ENCODE measurements at places on chromosomes 7 and 10. TPM values are rescaled to one million over a fixed set of nuclear protein-coding genes. Genes with fewer than 3 reads are reported as not detected.

DNA sequence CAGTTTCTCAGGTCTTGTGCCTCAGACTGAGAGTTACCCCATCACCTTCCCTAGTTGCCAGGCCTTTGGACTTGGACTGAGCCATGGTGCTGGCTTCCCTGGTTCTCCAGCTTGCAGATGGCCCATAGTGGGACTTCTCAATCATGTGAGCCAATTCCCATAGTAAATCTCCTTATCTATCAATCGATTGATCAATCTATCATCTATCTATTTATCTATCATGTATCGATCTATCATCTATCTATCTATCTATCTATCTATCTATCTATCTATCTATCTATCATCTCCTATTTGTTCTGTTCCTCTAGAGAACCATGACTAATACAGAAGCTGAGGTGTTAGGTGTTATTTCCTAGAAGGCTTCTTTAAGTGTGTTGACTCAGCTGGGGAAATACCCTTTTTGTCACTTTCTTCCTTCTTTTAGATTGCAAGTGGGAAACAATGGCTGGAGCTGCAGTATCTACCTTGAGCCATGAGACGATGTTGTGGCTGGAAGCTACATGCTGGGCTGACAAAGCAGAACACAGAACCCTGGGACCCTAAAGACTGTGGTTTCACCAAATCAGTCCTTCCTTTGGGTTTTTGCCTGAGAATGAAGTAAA is 234.7 kb upstream of the GLI3 start:
- no peak for DNase-seq

The LRRD1 gene
- total RNA-seq = not detected

The GIMAP6 gene
- total RNA-seq = 31.9 TPM

The GPR15LG gene
- total RNA-seq = not detected

GRCh38 chr10:1774796-1775195 is 37.5 kb upstream of the ADARB2 start:
- no peak for DNase-seq

DNA sequence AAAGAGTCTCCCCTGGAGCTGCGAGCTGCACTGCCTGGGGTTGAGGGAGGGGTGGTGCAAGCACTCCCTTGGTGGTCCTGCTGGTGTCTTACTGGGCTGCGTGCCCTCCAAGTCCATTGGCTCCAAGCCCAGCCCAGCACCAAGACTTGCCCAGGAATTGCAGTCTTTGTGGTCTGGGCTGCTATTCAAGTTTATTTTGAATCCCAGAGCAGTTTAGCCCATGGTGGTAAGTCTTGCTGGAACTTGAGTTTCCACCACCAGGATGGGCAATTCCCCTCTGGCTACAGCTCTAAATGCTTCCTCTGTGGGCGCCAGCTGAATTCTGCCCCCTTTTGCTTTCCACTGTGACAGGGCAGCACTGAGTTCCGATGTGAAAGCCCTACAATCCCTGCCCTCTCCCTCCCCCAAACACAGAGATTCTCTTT is 25.1 kb downstream of the GALNT11 start:
- DNase-seq = no peak

- DNase-seq = no peak
These were observed 35.5 kb upstream of the KMT2E start for GRCh38 chr7:104978460-104978859.

The RAPGEF5 gene
- total RNA-seq = 78.4 TPM

GRCh38 chr7:21135437-21135836 is 292.4 kb upstream of the SP4 start:
- no peak for DNase-seq

- no peak for DNase-seq
These were observed 81.3 kb upstream of the DKK1 start for GRCh38 chr10:52232561-52233350.

GRCh38 chr7:54161621-54162020 is 380.6 kb upstream of the VSTM2A start:
- no peak for DNase-seq

DNA sequence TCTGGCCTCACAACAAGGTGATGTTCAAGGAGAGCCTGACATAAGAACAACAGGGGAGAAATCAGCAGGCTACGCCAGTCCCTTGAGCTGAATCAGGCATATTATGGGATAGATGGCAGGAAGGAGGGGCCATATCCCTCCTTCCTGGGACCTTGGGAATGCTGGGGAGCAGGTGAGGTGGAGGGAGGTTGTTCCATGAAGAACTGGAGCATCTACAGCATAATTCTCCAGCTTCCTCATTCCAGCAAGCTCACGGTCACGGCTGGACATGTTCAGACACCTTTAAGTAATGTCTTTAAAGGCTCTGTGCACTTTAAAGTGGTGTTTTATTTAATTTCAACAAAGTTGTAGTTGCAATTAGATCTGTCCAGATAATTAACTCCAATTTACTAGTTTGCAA is 780.5 kb downstream of the TYW1 start:
- no peak for DNase-seq

- DNase-seq = no peak
These were observed 20.1 kb upstream of the EN2 start for GRCh38 chr7:155437836-155438235.
